ENCODE measurements at places on chromosomes 5 and 9.
A peak's percentile ranks its signal among the peaks of the same experiment; 100 is the strongest.

DNA sequence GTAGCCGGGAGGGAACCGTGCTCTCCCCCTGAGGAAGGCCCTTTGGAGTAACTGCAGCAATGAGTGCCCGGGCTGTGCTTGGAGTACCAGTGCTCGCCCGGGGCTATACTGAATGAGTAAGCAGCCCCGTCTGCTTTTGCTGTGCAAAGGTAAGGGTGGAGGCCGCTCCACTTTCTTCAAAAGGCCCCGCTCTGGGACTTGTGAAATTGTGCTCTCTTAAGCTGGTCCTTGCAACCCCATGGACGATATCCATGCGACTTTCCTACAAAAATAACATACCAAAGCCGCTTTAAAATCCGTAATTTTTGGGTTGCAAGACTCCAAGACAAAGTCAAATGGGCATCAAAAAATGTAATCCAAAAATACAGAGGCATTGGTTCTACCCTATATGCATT lies 578 bp upstream of the TNFAIP8 start:
- DNase-seq: no peak

GRCh38 chr5:151070449-151070848 lies 10.4 kb downstream of the TNIP1 start:
- no peak for DNase-seq

GRCh38 chr9:94768766-94769165 lies 42.3 kb downstream of the AOPEP start:
- DNase-seq: no peak

DNA sequence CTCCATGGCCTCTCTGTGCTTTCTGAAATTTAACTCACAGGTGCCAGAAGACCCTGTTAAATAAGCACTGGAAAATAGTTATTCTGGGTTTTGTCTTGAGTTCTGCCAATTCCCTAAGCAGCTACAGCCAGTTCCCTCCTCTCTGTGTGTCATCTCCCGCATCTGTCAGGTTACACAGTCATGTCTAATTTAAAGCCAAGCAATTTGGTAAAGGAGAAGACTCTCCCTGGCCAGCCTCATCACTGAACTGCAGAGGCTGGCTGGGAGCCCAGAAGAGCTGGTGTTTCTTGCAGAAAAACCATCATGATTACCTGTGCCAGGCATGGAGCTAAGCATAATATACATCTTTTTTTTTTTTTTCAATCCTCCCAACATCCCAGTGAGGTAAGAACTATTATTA lies 141.3 kb upstream of the ZNF366 start:
- DNase-seq: peak; percentile 76

- no peak for DNase-seq
These were observed 115.4 kb upstream of the KLF9 start for GRCh38 chr9:70529833-70530232.

- DNase-seq: no peak
These were observed 246.3 kb upstream of the TAS2R1 start for GRCh38 chr5:9876451-9876850.

- DNase-seq: no peak
These were observed 13.1 kb downstream of the DIAPH1 start for GRCh38 chr5:141605523-141606277.

GRCh38 chr5:3511934-3512333 lies 83.7 kb upstream of the IRX1 start:
- no peak for DNase-seq

DNA sequence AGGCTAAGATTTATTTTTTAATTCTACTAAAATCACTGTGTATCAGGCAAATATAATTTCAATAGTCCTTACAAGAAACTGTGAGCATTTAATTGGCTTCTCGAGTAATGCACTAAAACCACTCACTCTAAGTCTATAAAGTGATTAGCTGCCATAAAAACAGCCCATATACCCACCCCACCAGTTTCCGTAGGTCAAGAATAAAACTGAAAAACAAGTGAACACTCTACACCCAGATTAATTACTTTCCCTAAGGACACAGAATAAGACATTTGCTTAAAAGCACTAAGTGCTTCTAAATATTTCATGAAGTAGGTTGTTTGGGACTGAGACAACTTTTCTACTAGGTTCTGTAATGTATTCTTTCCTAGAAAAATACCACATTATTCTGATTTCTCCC lies 194.2 kb downstream of the AGTPBP1 start:
- no peak for DNase-seq

DNA sequence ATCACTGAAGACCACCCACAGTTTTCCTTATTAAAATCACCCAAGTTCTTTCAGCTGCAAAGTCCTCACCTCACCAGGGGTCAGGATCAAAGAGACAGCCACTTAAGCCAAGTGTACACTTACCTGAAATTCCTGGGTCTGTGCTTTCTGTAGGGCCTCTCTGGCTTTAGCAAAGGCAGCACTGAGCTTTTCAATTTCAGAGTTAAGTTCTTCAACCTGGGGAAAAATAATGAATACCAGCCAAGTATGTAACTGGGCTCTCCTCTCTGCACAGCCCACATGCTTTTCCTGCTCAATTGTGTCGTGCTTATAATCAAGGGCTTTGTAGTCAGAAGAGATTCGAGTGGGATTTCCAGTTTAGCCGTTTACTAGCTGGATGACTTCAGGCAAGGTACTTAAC lies 55.1 kb downstream of the CDK5RAP2 start:
- no peak for DNase-seq

DNA sequence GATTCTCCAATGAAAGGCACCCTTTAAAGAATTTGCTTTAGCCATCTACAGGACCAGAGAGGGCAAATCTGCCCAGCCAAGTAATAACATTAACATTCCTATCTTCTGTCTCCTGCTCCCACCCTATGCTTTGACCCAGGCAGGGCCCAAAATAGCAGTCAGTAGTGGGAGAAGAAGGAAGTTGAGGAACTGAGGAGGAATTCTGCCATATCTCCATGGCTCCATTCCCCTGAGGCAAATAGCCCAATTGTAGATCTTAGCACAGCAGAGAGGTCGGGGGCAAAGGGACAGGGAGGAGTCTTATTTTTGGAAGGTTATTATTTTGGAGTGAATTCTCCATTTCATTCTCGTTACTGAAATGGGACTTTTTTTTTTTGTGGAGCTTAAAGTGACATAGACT lies 111.1 kb upstream of the IFNK start:
- DNase-seq: no peak

GRCh38 chr5:139848508-139849100 lies 53.0 kb downstream of the PSD2 start:
- DNase-seq: peak; percentile 37

DNA sequence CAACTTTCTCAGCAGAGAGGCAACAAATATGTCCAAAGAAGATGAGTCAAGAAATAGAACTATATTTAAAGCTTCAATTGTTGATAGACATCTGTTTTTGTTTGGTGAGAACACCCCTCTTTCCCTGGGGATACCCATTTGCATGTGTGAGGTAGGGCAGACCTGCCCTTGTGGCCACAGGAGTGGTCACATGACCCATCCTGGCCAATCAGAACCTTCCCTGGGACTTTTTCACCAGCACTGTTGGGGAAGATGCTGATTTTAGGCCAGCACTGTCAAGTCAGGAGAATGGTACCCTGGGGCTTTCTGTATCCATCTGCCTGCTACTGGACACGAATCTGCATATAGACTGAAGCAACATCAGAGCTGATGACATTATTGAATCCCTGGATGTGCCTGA lies 211.2 kb downstream of the CDK5RAP2 start:
- DNase-seq: no peak

DNA sequence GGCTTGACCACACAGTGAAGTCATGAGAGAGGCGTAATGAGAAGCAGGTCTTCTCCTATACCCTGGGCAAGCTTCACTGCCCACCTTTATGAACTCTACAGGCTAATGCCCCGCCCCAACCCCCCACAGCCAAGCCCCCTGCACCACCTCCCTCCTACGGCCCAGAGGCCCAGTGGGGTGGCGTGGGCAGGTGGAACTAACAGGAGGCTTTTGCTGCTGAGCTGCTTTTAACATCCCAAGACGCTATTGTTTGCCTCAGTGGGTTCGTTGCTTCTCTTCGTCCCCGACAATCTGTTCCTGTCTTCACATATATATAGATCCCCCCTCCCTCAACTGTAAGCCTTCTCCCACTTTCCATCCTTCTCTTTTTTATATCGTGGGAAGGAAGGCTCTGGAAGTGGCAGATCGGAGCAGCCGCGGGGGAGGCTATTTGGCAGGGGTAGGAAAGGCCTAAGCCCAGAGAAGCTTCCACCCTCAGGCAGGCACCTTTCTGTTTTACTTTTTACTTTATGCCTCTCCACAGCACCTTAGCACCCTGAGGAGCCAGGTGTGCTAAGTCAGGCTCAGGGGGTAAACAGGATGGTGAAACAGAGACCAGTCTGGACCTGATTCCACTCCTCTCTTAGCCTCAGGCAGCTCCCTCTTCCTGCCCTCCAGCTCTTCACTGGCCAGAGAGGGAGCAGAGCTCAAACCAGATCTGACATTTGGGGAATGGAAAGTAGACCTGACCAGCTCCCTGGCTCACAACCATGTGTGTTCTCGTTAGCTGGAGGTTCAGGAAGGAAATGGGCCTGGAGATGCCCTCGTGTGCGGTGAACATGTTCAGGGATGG lies 26.5 kb downstream of the CD74 start:
- DNase-seq: no peak

DNA sequence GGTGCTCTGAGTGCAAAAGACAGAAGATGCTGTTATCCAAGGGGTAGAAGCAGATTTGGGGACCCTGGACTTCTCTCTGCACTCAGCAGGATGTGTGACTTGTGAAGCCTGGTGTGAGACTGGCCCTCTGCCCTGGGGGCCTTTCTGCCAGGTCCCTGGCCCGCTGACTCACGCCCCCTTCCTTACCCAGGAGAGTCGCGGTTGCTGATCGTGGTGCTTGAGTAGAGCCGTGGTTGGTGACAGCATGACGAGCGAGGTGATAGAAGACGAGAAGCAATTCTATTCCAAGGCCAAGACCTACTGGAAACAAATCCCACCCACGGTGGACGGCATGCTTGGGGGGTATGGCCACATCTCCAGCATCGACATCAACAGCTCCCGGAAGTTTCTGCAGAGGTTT lies 6.5 kb downstream of the NTMT1 start:
- peak; percentile 17 for DNase-seq

DNA sequence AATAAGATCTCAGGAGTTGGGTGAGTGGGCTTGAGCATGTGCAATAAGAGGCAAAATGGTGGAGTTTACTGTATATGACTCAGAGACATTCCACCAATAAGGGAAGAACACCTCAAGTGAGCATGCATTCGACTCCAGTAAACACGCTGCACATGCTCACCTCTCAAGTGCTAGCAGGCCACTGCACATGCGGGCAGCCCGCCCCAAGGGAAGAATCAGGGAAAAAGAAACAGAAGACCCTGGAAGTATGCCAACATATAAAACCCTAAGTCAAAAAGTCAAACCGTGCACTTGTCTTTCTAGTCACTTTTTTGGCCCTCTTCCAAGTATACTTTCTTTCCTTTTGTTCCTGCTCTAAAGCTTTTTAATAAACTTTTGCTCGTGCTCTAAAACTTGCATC lies 245.3 kb upstream of the RASA1 start:
- DNase-seq: no peak

DNA sequence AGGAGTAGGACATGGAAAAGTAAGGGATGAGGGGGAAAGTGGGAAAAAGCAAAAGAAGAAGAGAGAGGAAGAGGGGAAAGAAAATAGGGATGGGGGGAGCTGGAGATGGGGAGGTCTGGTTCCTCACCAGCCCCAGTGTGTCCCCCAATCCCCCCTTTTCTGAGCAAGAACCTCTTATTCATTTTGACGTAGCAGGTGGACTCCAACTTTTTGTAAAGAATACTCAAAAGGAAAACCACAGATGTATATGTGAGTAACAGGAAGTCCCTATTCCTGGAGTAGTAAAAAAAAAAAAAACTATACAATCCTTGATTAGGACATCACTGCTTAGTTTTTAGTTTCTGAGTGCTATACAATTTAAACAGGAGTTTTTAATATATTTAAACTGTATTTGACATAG lies 3.9 kb upstream of the CFAP95 start:
- DNase-seq: no peak

DNA sequence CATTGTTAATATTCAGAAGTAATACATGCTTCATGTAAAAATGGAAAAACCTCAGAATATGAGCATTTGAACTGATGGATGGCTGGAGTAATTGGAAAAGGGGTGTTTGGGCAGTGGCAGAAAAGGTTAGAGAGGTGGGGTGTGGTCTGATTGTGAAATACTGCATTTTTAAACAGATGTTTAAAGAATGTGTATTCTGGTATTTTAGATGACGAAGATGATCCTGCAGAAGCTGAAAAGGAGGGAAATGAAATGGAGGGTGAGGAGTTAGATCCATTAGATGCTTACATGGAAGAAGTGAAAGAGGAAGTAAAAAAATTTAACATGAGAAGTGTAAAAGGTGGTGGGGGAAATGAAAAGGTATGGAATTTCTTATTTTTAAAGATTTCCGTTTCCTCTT lies 18.8 kb downstream of the DDX46 start:
- DNase-seq: no peak

DNA sequence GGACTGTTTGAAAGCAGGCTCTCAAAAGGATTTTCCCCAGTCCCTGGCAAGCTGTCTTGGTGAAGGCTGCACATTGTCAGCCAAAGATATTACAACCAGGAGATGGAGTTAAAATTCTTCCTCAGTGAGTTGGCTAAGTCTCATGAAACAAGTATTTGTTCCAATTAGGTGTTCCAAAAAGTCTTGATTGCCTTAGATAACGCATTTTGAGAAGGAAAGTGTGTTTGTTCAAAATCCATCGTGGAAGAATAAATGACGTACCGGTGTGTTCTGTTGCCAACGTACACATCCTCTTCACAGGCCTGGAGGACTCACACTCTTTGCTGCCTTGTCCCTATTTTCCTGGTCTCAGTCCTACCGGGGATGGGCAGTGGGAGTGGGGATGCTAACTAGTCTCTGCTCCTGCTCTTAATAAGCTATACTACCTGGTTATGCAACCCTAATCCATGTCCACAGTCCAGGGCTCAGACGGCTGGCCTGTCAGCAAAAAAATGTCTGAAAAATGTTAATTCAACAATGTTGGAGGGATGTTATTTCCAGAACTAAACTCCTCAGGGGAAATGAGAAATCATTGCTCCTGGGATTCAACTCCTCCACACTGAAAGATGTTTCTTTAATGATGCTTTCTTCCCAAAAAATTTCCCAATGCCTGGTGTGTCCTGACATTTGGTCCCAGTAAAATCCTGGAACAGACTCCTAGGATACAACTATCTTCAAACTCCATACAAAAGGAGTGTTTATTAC lies 175.3 kb upstream of the KLF9 start:
- DNase-seq: peak; percentile 43

DNA sequence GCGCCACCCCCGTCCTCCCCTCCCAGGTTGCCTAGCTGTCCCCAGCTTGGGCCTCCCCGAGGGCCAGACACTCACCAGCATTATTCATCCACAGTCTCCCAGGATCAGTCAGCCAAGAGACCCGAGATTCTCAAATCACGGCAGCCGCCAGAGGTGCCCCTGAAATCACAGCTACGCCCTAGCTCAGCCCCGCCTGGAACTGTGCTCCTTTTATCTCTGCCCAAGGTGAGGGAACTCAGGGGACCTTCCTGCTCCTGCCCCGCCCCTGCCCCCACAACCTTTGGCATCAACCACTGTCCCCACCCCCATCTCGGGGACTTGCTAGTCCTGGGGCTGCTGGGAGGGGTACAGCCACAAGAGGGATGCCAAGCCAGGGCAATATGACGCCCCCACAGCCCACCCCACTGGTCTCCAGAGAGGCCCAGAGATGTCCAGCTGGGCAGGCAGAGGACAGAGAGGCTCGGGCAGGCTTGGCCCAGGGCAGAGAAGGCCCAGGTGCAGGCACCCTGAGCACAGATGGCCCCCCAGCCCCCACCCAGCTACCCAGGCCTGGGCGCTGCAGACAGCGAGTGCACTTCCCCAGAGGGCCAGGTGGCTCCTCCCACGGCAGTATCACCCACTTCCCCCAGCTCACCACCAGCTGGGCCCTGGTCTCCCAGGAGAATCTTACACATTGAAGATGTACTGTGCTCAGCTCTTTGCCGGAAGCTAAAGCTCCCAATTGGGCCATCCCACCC lies at the start of gene FUT7:
Gene FUT7 (minus strand): TSS at position 185 of the 737 bp plus-strand sequence. CDS start 97 bp downstream, at position 88.
- DNase-seq: no peak

Data from right hindlimb (tissue), 1 donor.